ENCODE measurements at places on chromosomes 12 and 14. TPM values are rescaled to one million over a fixed set of nuclear protein-coding genes. Genes with fewer than 3 reads are reported as not detected.

KRT73 gene
- total RNA-seq = not detected

KRT82 gene
- total RNA-seq = not detected

DNA sequence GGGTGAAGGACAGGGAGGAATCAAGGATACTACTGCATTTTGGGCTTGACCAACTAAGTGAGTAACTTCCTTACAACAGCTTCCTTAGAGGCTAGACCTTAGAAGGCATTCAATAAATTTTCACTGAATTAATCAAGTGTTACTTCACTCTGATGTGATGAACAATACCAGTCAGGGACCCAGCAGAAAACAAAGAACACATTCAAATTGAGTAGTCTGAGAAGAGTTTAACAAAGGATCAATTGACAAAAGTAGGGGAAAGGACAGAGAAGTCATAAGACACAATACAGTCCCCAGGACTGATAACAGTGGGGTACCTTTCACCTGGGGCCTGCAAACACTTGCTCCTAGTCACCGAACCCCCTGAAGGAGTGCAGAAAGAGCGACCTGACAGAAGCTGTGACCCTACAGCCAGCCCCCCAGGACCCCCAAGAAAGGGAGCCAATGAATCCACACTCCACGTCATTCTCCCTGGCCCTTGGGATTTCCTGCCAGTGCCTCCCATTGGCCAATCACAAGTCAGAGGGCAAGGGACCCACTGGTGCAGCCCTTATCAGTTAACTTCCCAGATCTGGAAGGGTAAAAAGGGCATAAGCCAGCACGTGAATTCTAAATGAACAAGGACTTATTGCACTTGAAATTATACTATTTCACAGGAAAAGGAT is 6.9 kb downstream of the ANAPC5 start:
- H3K36me3 ChIP-seq = peaks cover 69% of the 10 kb centered on the region
- no peak for DNase-seq
- no peaks in the 10 kb centered on the region for H3K27me3 ChIP-seq
- H3K27ac ChIP-seq = no peak overlapping the region
- no peak overlapping the region for H3K4me3 ChIP-seq
- H3K4me1 ChIP-seq = peaks cover 8% of the 10 kb centered on the region

- no peaks in the 10 kb centered on the region for H3K36me3 ChIP-seq
- H3K27ac ChIP-seq = no peak overlapping the region
- no peak for DNase-seq
- H3K4me1 ChIP-seq = peaks cover 52% of the 10 kb centered on the region
- H3K4me3 ChIP-seq = no peak overlapping the region
These were observed 75.7 kb downstream of the TSPAN9 start for GRCh38 chr12:3152892-3153291.

GNS gene
- total RNA-seq = 92.9 TPM

DNA sequence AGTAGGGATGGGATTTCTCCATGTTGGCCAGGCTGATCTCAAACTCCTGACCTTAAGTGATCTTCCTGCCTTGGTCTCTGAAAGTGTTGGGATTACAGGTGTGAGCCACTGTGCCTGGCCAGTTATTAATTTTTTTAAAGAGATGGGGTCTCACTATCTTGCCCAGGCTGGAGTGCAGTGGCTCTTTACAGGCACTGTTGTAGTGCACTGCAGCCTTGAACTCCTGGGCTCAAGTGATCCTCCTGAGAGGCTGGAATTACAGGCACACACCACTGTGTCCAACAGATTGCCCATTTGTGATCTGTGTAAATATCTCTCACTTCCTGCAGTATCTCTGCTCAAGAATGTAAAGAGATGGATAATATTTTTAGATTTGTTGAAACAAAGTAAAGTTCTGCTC is 45.9 kb downstream of the PTPN11 start:
- no peaks in the 10 kb centered on the region for H3K36me3 ChIP-seq
- no peak for DNase-seq
- H3K27me3 ChIP-seq = no peaks in the 10 kb centered on the region

- no peaks in the 10 kb centered on the region for H3K36me3 ChIP-seq
- H3K27me3 ChIP-seq = no peaks in the 10 kb centered on the region
- H3K4me3 ChIP-seq = no peak overlapping the region
These were observed 352.6 kb downstream of the BMP4 start for GRCh38 chr14:53603994-53604393.

MGAT2 gene
- total RNA-seq = 23.8 TPM

CRADD gene
- 23.5 TPM for total RNA-seq

SLC5A8 gene
- not detected for total RNA-seq

FGF6 gene
- total RNA-seq = not detected

- H3K27me3 ChIP-seq = no peaks in the 10 kb centered on the region
- no peaks in the 10 kb centered on the region for H3K36me3 ChIP-seq
- H3K4me3 ChIP-seq = peak overlapping the region; percentile 27
- DNase-seq = peak; percentile 96
These were observed 47.2 kb upstream of the CTDSP2 start for GRCh38 chr12:57893431-57894353.

DNA sequence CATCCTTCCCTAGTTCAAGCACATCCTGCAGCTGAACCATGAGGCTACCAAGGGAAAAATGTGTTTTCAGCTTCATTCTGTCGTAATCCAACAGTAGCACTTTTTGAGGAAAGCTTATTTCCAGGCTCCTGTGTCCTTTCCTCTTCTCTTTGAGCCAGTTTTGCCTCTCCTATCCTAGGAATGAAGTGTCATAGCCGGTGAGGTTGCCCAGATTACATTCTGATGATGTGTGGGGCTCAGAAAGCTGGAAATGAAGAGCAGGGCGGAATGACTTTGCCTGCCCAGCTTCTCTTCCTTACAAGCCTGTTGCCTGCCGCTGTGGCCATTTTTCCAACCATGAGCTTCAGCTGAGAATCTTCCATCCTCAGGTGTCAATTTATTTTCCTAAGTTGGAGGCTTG is 381.8 kb downstream of the NUAK1 start:
- no peaks in the 10 kb centered on the region for H3K36me3 ChIP-seq
- no peaks in the 10 kb centered on the region for H3K4me1 ChIP-seq
- no peak overlapping the region for H3K4me3 ChIP-seq
- H3K27ac ChIP-seq = no peak overlapping the region

- peaks cover 14% of the 10 kb centered on the region for H3K36me3 ChIP-seq
- H3K27me3 ChIP-seq = no peaks in the 10 kb centered on the region
- H3K4me3 ChIP-seq = no peak overlapping the region
- DNase-seq = no peak
- H3K4me1 ChIP-seq = no peaks in the 10 kb centered on the region
These were observed 39.2 kb downstream of the COX16 start for GRCh38 chr14:70320294-70320693.

GRCh38 chr12:6241495-6241894 is 41.3 kb downstream of the CD9 start:
- peak overlapping the region; percentile 26 for H3K27ac ChIP-seq
- peaks cover 33% of the 10 kb centered on the region for H3K36me3 ChIP-seq
- no peak for DNase-seq
- no peak overlapping the region for H3K4me3 ChIP-seq

TSHR gene
- 0.17 TPM for total RNA-seq

DNA sequence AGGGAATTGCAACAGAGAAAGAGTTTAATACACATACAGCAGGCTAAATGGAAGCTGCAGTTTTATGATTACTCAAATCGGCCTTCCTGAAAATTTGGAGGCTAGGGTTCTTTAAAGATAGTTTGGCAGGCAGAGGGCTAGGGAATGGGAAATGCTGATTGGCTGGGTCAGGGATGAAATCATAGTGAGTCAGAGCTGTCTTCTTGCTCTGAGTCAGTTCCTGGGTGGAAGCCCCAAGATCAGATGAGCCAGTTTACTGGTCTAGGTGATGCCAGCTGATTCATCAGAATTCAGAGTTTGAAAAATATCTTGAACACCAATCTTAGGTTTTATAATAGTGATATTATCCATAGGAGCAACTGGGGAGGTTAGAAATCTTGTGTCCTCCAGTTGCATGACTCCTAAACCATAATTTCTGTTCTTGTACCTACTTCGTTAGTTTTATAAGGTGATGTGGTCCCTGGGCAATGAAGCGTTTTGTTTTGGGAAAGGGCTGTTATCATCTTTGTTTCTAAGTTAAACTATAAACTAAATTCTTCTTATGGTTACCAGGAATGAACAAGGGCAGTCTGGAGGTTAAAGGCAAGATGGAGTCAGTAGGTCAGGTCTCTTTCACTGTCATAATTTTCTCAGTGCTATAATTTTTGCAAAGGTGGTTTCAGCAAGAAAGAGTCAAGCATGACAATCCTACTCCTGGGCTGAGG is 257.8 kb upstream of the CCDC196 start:
- no peak overlapping the region for H3K27ac ChIP-seq
- no peak overlapping the region for H3K4me3 ChIP-seq
- H3K36me3 ChIP-seq = no peaks in the 10 kb centered on the region
- no peaks in the 10 kb centered on the region for H3K4me1 ChIP-seq

SELPLG gene
- total RNA-seq = 10.4 TPM

DNA sequence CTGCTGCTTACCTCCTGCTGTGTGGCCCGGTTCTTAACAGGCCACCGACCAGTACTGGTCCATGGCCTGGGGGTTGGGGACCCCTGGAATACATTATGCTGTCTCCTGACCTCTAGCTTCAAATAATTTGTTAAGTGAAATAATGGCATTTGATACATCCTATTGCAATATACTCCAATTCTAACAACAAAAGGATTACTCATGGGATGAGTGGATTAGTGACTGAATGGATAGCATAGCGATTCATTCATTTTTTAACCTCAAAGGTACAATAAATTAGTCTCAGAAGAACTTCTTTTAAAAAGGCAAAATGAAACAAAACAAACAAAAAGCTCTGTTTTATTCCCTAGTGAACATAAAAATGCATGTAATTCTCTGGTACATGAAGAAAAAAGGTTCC is 147.9 kb upstream of the PKP2 start:
- no peak overlapping the region for H3K27ac ChIP-seq
- no peak for DNase-seq
- H3K4me3 ChIP-seq = no peak overlapping the region

NOS1 gene
- 2.5 TPM for total RNA-seq

ANO2 gene
- total RNA-seq = 17.9 TPM

PROX2 gene
- total RNA-seq = not detected

SLC39A5 gene
- not detected for total RNA-seq

- no peak for DNase-seq
- no peaks in the 10 kb centered on the region for H3K36me3 ChIP-seq
- H3K27me3 ChIP-seq = no peaks in the 10 kb centered on the region
- H3K27ac ChIP-seq = no peak overlapping the region
- H3K4me3 ChIP-seq = no peak overlapping the region
These were observed 48.7 kb upstream of the PLXNC1 start for GRCh38 chr12:94099632-94100031.

NEUROD4 gene
- not detected for total RNA-seq

DNA sequence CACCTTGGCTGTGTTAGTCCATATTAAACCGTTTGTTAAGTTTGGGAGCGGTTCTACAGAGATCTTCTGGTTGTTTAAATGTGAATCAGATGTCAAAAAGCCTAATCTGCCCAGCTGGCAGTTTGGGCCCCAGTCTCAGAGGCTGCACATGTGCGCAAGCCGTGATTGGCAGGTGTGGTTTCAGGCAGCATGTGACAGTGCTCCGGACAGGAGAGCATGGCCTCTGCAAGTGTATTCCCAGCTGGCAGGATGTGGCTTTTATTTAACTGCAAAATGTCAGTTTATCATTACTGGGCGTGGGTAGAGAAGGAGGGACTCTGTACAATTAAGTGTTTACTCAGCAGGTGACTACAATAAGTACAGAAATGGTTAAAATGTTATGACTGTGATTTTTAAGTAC is 77.5 kb downstream of the PELI2 start:
- H3K27me3 ChIP-seq = no peaks in the 10 kb centered on the region
- H3K27ac ChIP-seq = no peak overlapping the region
- no peak overlapping the region for H3K4me3 ChIP-seq
- no peak for DNase-seq

DNA sequence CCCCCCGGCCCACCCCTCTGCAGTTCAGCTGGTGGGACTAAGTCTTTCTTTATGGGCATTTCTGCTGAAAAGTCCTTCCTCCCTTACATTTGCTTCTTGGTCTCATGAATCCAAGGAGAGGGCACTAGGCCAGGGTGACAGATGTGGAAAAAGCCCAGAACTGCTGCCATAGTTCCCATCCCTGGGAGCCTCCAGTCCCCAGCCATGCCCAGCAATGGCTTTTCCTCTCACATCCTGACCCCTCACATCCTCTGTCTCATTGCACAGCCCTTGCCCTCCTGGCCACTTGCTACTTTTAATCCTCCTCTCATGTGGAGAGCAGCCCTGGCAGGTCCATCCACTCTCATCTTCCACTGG is 122.5 kb downstream of the ZFP36L1 start:
- H3K36me3 ChIP-seq = no peaks in the 10 kb centered on the region
- peaks cover 90% of the 10 kb centered on the region for H3K4me1 ChIP-seq
- DNase-seq = no peak
- H3K27ac ChIP-seq = peak overlapping the region; percentile 89
- no peaks in the 10 kb centered on the region for H3K27me3 ChIP-seq

DNA sequence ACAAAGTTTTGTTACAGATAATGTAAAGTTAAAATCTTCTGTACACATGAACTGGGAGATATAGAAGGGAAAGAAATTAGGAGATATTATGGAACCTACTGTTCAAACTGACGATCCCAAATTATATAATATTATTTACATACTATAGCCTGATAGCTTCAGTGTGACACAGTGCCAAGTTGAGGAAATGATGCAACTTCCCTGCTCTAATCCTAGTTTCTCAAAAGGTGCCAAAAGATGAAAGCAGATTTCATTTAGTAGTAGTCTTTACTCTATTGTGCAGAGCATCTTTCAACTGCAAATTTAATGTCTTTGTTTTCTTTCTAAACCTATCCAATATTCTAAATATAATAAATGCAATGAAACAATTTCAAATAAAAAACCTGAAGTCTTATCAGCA is 46.9 kb downstream of the COCH start:
- no peaks in the 10 kb centered on the region for H3K4me1 ChIP-seq
- H3K27me3 ChIP-seq = no peaks in the 10 kb centered on the region
- no peak overlapping the region for H3K4me3 ChIP-seq
- no peak for DNase-seq

RND1 gene
- total RNA-seq = not detected

DNA sequence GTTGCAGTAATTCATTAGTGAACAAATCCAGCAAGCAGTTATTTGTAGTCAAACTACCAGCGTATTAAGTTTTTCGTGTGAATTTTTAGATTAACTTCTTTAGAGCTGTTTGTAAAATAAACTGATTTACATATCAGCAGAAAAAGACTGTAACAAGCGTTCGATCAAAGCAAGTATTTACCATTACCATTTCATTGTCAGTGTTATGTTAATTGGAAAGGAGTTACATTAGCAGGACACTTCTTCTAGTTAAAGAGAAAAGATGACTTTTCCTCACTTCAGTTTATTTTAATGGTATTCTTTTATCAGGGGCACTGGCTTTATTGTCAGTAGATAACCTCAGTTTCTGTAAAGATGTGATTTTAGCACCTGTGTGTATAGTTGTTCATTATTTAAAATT is 151.1 kb upstream of the AEBP2 start:
- H3K36me3 ChIP-seq = peaks cover 25% of the 10 kb centered on the region
- H3K27me3 ChIP-seq = no peaks in the 10 kb centered on the region
- no peak overlapping the region for H3K27ac ChIP-seq
- no peak overlapping the region for H3K4me3 ChIP-seq
- DNase-seq = no peak
- H3K4me1 ChIP-seq = no peaks in the 10 kb centered on the region

- no peaks in the 10 kb centered on the region for H3K36me3 ChIP-seq
- H3K4me3 ChIP-seq = no peak overlapping the region
- peaks cover 43% of the 10 kb centered on the region for H3K4me1 ChIP-seq
- H3K27me3 ChIP-seq = no peaks in the 10 kb centered on the region
These were observed 4.8 kb upstream of the RAB35 start for GRCh38 chr12:120121343-120121742.

All from esophagus muscularis mucosa (tissue), 4 donors.